ENCODE measurements at places on chromosomes 7 and 10. TPM values are rescaled to one million over a fixed set of nuclear protein-coding genes. Genes with fewer than 3 reads are reported as not detected.

The MRLN gene
- total RNA-seq = 15.7 TPM

The FKBP6 gene
- total RNA-seq = not detected

The OR6V1 gene
- total RNA-seq = not detected

The LRRC18 gene
- 0.39 TPM for total RNA-seq

The ZNF365 gene
- total RNA-seq = 2.7 TPM

The PILRA gene
- 3.2 TPM for total RNA-seq

The ERCC6 gene
- 17.2 TPM for total RNA-seq

The PKD1L1 gene
- total RNA-seq = 0.30 TPM

The VWC2 gene
- 0.49 TPM for total RNA-seq

The PAPSS2 gene
- 7.2 TPM for total RNA-seq

The SPRN gene
- 0.89 TPM for total RNA-seq

The LMOD2 gene
- 16.2 TPM for total RNA-seq

The CDK14 gene
- total RNA-seq = 51.6 TPM

The ZNF736 gene
- 22.1 TPM for total RNA-seq

The AQP1 gene
- total RNA-seq = 56.5 TPM

The NEUROD6 gene
- total RNA-seq = 0.30 TPM

The RELN gene
- total RNA-seq = 15.6 TPM

The IL2RA gene
- 0.30 TPM for total RNA-seq

The FOXI2 gene
- 0.20 TPM for total RNA-seq

The PPP1R17 gene
- not detected for total RNA-seq

The RAMP3 gene
- total RNA-seq = 3.5 TPM

The TSPAN33 gene
- total RNA-seq = 6.2 TPM

The NYAP1 gene
- 1.7 TPM for total RNA-seq

The STYXL1 gene
- total RNA-seq = 20.1 TPM

The PLAC9 gene
- 40.2 TPM for total RNA-seq

The GOT1 gene
- total RNA-seq = 15.2 TPM

The CH25H gene
- total RNA-seq = 4.1 TPM

The TSPAN12 gene
- 8.4 TPM for total RNA-seq

The PLXDC2 gene
- 63.2 TPM for total RNA-seq

The TMEM139 gene
- total RNA-seq = 1.1 TPM

The CLEC5A gene
- total RNA-seq = 3.8 TPM

The PRRT4 gene
- 4.1 TPM for total RNA-seq

The TFPI2 gene
- total RNA-seq = 0.89 TPM

The NAT16 gene
- not detected for total RNA-seq

The PPRC1 gene
- total RNA-seq = 23.3 TPM

The NFE2L3 gene
- 12.3 TPM for total RNA-seq

The TDRD1 gene
- total RNA-seq = 0.20 TPM

The PSD gene
- total RNA-seq = 7.5 TPM

The MDFIC gene
- total RNA-seq = 25.6 TPM

All from skin of body (tissue), 3 donors.